Activated CD4-positive, CD25-positive, alpha-beta regulatory T cell (primary cell): ENCODE measurements at places on chromosomes 6 and 20.

DNA sequence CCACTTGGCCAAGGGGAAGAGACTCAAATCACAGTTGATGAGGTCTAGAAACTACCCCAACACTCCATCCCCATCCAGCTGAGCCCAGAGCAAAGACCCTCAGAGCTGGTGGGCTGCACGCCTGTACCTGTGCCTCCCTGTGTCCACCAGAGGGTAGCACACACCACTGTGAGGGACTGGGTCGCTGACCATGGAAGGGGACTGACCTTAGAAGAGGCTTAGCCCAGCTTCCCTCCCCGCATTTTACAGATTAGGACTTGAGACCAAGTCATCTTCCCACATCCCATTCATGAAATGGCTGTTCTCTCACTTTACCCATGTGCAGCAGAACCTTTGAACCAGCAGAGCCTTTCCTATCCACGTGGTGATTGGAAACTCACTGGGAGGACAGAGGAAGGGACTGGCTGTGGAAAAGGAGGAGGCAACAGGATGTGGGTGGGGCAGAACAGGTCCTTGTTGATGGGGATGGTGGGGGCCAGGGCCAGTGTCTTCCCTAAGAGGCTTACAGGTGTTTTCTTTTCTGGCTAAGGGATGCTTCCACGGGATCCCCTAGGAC, 44.3 kb downstream of the CPXM1 start:
- no peak for DNase-seq

DNA sequence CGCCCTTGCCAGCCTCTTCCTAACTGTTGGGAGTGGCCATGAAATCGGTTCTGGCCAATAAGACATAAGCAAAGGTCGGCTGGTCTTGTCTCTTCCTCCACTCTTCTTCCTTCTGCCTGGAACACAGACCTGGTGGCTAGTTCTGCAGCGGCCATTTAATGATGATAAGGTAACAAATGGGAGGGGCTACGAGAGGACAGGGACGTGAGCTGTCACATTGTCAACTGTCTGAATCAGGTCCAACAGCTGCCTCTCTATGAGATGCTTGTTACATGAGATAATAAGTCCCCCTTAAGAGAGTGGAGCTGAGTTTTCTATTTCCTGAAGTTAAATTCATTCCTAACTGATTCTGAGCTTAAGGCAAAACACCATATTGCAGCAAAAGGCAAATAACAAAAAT, 12.5 kb upstream of the TMEM242 start:
- DNase-seq, result no peak

- no peak for DNase-seq
Measured at GRCh38 chr6:104187616-104188015, 672.1 kb downstream of the HACE1 start.

DNA sequence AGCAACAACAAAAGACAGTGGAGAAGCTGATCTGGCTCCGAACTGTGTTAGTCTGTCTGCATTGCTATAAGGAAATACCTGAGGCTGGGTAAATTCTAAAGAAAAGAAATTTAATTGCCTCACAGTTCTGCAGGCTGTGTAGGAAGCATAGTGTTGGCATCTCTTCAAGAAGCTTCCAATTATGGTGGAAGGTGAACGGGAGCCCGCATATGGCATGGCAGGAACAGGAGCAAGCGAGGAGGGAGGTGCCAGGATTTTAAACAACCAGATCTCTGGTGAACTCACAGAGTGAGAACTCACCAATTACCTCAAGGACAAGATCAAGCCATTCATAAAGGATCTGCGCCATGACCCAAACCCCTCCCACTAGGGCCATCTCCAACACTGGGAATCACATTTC, 293.5 kb downstream of the SMOC2 start:
- no peak for DNase-seq

DNA sequence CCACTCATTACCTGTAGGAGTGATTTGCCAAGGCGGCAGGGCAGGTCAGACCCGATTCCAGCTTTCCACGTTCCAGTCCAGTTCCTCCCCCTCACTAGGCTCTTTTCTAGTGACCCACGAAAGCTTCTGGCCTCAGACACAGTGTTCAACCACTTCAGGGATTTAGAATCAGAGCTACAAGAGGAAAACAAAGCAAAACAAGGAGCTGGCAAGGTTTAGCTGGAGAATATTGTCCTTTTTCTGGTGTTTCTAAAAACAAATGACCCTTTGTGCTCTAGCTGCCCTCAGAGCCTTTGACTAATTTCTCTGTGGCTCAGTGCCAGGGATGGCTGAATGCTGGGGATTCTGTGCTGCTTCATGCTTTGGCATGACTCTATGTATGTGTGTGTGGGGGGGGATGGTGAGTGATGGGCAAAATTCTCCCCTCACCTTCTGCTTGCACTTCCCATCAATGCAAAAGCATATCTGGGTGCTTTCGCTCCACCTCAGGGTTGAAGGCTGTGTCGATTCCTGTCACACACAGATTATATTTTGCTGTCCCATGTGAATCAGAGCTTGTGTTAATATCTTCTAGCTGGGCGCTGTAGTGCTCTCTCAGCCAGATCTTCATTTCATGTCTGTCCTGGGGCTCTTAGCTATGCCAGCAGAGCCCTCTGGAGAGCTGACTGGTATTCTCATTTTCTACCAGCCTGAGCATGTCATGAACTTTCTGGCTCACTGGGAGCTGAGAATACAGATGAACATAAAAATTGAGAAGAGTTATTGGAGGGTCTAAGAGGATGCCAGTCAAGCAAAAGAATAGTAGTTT, 19.3 kb upstream of the NEDD9 start:
- no peak for DNase-seq

DNA sequence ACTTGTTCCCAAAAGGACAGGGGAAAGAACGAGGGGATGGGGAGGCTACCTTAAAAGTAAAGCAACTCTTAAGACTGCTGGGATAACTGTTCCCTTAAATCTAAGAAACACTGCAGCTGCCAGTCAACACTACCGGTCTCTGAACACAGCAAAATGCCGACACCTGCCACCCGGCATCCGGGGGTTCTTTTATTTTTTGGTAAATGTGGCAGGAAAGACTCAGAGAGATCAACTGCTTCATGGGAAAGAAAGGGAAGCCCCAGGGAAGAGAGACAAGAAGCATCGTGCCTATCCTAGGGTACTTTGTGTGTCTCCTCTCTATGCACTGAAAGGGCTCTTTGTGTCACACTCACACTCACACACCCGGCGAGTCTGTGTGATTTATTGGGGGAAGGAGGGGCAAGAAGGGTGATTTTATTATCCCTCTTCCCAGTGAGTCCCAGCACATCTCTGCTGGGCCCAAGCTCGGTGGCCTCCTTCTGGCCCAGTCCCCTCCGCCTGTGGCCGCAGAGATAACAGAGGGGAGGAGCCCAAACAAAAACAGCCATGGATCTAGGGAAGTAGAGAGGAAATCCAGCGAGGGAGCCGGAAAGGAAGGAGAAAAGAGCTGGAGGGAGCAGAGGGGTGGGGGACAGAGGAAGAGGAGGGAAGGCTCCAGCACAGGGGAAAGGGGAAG, 1.4 kb downstream of the FYN start:
- DNase-seq, result peak; percentile 9

DNA sequence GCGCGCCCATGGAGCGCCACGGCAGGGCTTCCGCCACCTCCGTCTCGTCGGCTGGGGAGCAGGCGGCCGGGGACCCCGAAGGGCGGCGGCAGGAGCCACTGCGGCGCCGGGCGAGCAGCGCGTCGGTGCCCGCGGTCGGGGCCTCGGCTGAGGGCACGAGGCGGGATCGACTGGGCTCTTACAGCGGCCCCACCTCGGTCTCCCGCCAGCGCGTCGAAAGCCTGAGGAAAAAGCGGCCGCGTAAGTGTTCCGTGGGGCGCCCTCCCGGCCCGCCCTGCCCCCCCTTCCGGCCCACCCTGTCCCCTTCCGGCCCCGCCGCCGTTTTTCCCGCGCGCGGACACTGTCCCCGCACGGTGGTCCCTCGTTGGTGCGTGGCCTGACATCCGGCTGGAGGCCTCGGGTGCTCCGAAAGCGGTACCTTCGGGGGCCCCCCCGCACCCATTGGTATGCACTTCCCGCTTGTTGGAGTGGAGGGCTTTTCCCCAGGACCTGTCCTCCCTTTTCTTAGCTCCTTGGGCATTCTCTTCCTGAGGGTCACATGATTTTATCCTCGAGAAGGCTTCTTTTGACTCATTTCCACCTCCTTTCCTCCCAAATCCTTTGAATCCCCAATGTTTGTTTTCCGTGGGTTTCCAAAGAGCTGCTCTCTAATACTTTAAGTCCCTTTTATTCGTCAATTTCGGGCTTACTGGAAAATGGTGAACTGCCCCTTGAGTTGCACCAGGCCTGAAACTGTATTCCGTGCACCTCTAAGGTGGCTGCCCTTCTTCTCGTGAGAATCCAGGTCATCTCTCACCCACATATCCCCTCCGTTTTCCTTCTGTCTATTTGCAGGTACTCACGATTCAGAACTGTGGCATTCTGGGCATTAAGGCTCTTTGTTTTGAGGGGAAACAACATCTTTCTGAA, 556 bp downstream of the PANK2 start:
- DNase-seq, result peak; percentile 25

GRCh38 chr6:12458558-12458957, 168.4 kb downstream of the EDN1 start:
- DNase-seq, result no peak

DNA sequence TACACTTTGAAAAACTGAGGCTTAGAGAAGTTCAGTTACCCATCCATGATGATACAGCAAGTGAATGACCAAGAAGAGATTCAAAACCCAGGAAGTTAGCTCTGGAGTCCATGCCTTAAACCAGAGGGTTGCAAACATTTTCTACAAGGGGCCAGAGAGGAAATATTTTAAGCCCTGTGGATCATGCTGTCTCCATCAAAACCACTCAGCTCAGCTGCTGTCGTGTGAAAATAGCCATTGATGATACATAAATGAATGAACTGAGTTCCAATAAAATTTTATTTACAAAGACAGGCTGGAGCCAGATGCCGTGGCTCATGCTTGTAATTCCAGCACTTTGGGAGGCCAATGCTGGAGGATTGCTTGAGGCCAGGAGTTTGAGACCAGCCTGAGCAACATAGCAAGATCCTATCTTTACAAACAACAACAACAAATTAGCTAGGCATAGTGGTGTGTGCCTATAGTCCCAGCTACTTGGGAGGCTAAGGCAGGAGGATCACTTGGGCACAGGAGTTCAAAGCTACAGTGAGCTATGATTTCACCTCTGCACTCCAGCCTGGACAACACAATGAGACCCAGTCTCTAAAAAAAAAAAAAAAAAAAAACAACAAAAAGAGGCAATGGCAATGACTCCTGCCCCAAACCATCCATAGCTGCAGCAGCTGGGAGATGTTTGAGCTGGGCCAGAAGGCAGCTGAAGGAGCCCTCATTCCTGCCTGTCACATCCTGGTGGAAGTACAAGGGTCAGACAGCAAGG, 44.1 kb upstream of the RIN2 start:
- no peak for DNase-seq

DNA sequence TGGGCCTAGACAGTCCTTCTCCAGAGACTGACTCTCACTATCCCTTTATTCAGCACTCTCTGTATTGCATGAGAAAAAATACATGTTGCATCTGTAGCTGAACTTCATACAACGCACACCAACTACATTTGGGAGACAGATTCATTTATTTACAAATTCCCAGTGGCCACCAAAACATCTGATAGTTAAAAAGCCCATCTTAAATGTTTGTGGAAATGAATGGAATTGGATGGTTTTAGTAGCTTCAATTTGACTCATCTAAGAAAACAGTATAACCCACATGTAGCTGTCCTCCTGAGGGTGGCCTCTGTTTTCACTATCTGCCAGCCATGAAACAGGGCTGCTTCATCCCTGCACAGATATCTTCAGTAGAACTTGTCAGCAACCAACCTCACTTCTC, 116.3 kb downstream of the PCSK2 start:
- no peak for DNase-seq
